Renal cortex interstitium (tissue), 15 donors: ENCODE measurements at places on chromosomes 7 and 10. TPM values are rescaled to one million over a fixed set of nuclear protein-coding genes. Genes with fewer than 3 reads are reported as not detected.

GRCh38 chr10:50387007-50387731, 135.9 kb upstream of the ASAH2 start:
- DNase-seq = no peak

DNA sequence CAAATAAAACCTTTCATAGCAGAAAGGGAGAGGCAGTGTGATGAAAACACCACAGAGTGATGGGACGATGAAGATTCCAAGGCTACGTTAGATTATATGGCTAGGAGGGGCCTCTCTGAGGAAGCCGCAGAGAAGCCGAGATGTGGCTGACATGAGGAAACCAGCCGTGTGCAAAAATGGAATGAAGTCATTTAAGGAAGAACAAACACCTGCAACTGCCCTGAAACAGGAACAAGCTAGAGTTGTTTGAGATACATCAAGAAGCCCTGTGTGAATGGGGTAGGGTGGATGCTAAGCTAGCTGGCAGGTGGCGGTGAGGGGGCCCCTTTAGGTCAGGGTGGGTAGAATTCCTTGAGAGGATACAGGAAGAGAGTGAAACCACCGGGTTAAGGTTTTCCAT, 129.5 kb downstream of the KLF6 start:
- no peak for DNase-seq

DNA sequence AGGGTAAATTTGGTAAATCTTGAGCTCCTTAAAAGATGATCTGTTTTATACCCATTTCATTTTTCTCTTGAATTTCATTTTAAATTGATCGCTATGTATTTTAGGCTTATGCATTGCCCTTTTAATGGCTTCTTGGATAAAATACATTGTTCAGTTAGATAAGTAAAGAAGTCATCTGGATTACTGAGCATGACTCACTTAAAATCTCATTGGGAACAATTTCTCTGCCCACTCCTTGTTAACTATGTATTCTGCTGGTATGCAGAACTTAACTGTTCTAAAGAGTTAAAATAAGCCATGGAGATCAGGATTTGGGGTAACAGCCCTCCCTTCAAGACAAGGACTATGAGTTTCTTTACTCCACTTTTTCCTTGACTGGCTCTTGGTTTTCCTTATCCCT, 134.2 kb downstream of the SND1 start:
- DNase-seq = no peak

PNLIPRP3 gene
- not detected for polyA plus RNA-seq

GRCh38 chr7:36514289-36515243, 124.9 kb downstream of the ANLN start:
- DNase-seq = no peak

COBL gene
- polyA plus RNA-seq = 19.1 TPM

PLA2G12B gene
- 10.2 TPM for polyA plus RNA-seq

DNA sequence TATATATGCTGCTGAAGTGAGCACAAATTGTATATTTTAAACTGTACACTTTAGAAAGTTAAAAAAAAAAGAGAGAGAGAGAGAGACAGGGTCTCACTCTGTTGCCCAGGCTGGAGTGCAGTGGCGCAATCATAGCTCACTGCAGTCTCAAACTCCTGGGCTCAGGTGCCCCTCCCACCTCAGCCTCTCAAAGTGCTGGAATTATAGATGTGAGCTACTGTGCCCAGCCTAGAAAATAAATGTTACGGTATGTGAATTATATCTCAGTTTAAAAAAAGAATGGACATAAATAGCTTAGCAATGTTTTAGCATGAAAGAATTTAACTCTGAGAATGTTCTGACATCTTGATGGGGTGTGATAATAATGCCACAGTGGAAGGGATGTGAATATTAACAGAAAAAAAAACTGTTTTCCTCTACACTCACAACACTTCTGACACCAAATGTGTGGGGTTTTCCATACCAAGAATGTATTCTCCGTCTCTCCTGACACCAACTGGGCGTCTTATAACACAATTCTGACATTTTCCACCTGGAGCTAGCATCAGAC, 162.1 kb downstream of the PLCE1 start:
- DNase-seq = no peak

DNA sequence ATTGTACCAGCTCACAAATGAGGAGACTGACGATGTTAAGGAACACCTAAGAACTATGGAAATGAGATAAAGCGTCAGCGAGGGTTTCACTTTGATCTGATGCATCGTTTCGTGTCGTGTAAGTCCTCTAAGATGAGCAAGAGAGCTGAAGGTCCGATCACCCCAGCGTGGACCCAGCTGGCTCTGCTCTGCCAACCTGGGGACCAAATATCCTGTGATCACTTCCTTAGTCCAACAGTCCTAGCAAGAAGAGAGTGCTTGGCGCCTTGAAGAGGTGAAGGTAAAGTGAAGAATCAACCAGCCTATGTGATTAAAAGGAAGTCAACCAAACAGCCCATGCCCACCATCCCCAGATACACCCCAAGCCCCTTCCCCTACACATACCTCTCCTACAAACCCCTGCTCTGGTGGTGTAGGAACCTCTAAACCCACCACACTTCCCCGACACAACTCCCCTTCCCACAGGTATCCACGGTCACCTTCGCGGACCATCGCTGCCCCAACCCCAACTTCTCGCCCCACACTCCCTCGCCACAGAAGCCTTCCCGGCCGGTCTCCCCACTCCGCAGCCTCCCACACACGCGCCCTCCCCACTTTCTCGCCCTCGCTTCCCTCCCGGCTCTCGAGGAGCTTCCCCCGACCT, 722 bp downstream of the UPF2 start:
- DNase-seq = no peak

DNA sequence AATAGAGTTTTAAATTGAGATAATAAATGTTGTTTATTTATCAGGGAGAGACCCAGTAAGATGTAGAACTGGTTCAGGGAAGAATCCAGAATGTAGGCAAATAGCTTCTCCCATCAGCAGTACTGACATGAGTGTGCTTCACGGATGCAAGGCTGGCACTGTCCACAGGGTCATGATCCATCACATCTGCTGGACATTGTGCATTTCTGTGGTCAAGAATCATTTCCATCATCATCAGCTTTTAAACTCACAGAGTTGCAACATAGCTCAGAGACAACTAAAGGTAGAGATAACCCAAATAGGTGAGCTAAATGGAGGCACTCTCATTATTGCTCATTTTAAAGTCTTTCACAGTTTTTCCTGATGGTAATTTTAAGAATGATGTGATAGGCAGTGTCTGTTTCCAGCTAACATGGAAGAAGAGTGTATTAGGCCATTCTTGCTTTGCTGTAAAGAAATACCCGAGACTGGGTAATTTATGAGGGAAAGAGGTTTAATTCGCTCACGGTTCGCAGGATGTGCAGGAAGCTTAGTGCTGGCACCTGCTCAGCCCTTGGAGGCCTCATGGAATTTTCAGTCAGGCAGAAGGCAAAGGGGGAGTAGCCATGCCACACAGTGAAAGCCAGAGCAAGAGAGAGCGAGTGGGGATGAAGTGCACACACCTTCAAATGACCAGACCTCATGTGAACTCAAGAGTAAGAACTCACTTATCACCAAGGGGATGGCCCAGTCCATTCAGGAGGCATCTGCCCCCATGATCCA, 80.8 kb downstream of the INPP5A start:
- DNase-seq = no peak

- no peak for DNase-seq
Observed at GRCh38 chr7:75579899-75580298, 87.8 kb downstream of the SPDYE5 start.

- DNase-seq = no peak
Observed at GRCh38 chr10:92082583-92083280, 159.2 kb downstream of the BTAF1 start.

GRCh38 chr7:77570330-77571011, 33.4 kb downstream of the PTPN12 start:
- no peak for DNase-seq

DNA sequence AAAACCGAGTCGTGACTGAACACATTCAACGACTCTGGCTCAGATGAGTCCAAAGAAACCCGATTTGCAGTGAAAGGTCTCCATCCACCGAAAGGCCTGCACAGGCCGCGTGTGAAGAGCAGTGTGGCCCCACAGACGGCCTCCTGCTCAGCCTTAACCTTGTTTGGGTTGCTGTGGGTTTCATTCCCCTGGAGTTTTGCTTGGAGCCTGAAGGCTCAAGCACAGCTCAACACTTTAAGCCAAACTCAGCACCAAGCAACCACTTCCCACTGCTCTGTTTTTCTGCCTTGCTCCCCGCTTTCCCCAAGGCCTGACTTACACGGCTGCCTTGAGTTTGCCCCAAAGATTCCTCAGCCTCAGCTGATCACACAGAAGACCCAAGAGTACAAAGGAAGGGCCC, 398.2 kb upstream of the NFE2L3 start:
- no peak for DNase-seq

DNA sequence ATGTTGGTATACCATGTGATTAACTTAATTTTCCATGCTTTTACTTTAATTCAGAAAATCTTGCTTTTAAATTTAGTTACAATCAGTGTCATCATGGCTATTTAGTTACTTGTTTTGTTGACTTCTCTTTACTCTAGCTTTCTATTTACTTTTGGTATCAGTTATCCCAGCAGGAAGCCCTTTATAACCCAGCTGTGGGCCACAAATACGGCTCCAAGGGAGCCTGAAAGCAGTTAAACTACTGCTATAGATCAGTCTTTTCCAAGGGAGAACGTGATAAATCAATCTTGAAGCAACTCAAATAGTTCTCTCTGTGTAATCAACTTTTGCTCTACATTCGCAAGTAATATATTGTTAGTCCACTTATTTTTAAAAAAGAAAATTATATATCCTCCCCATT, 287.4 kb downstream of the CACNA2D1 start:
- DNase-seq = no peak

- DNase-seq = no peak
Observed at GRCh38 chr10:89393898-89394297, 1.5 kb downstream of the IFIT1 start.
